CD4-positive, alpha-beta T cell (primary cell): ENCODE measurements at places on chromosomes 2 and 18. TPM values are rescaled to one million over a fixed set of nuclear protein-coding genes. Genes with fewer than 3 reads are reported as not detected.

Gene NT5C1B
- not detected for total RNA-seq

Gene CHN1
- 5.6 TPM for total RNA-seq

Gene CCDC121
- 0.47 TPM for total RNA-seq

Gene HSPE1
- total RNA-seq: 50.8 TPM

Gene RBM45
- 6.9 TPM for total RNA-seq

Gene KCNJ3
- total RNA-seq: not detected

Gene GALNT5
- total RNA-seq: not detected

Gene FAP
- total RNA-seq: not detected

Gene LAMA3
- total RNA-seq: 0.19 TPM

- no peak for DNase-seq
Measured at GRCh38 chr18:51383711-51384110, 186.2 kb upstream of the MEX3C start.

DNA sequence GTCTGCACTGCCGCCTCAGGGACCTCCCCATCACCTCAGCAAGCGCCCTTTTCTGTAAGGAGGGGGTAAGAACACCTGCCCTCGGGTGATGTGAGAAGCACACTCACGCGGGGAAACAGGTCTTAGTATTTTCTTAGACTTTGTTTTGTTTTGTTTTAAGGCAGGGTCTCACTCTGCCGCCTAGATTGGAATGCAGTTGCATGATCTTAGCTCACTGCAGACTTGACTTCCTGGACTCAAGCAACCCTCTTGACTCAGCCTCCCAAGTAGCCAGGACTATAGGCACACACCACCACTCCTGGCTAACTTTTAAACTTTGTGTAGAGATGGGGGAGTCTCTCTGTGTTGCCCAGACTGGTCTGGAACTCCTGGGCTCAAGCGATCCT lies 37.1 kb downstream of the RAMP1 start:
- no peak for DNase-seq

DNA sequence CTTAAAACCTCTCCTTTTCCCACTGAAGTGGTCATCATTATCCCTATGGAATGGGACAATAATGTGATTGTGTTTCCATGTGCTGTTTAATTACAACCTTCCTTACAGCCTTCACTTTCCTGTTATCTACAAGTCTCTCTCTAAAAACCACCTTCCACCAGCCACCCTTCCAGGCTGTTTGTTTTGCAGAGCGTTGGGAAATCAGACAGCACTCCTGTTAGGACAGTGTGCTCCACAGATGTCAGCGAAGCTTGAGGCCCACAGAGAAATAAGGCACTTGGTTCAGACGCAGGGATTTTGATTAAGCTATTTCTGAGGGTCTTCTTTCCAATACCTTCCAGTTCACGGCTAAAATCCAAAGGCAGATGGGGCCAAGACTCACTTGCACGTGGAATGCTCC lies 32.3 kb upstream of the ASPRV1 start:
- no peak for DNase-seq

- DNase-seq: no peak
Measured at GRCh38 chr18:60549338-60549960, 176.9 kb upstream of the MC4R start.

DNA sequence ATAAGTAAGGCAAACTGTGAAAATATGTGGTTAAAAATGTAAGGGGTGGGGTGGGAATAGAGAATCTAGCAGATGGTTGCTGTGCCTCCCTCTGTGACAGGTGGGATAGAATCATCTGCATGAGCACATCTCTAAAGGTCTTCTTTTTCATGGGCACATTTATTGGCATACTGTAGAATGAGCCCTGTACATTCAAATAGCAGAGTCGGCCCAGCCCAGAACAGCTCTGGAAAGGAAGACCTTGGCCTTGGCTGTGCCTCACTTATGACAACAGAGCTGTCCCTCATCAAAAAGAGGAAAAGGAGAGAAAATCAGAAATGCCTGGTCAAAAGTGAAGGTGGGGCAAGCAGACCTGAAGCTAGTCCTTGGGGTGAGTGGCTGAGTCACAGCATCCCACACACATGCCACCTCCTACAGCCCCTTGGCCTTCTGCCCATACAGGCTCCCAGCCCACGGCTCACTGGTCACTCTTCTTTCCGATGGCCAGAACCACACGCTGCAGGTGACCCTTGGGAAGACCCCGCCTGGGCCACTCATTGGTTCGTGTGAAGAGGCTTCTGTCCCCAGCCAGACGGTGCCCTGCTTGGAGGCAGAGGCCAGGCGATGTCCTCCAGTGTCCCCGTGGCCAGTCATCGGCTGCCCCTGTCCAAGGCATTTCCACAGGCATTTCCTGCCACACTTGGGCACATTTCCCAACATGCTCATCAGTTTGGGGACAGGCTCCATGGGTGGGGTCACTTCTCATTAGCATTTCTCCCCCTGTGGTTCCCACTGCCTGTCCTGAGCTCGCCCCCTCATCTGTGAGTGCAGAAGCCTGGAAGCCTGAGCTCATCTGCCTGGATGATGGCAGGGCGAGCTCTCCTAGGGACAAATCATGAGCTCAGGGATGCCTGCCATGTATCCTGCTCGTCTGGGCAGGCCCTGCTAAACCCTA lies 113.6 kb downstream of the MCFD2 start:
- DNase-seq: no peak

DNA sequence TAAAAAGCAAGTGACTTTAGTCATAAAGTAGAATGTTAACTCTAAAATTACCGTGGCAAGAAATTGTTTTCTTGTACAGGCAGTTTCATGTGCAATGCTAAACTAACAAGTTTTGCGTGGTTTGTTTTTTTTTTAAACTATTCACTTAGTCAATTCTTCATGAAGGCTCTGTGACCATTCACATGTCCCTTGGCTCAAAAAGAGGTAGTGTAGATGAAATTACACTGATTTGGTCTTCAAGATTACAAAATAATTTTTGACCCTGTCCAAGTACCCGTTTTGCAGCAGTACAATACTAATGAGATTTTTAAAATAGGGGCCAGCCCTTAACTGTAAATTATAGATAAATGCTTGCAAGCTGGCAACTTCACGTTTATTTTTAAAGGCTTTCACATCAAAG lies 1.3 kb downstream of the TMEM131 start:
- no peak for DNase-seq

DNA sequence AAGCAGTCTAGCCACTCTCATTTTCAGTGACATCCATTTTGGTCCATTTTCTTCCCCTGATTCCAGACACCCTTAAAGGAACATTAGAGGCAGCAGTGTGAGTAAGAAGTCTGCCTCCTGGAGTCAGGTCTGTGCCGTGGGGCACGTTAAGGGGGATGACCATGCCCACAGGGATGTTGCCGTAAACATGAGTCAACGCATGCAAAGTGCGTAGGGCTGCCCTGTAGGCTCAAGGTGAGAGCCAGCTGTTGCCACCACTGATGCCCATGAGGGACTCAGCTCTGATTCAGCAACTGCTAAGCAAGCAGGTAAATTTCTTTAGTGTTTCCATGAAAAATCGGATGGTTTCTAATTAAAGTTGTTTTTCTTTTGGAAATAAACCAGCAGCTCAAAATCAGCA lies 61.4 kb upstream of the TFCP2L1 start:
- DNase-seq: no peak

- DNase-seq: no peak
Measured at GRCh38 chr18:27803957-27804356, 373.0 kb downstream of the CDH2 start.

DNA sequence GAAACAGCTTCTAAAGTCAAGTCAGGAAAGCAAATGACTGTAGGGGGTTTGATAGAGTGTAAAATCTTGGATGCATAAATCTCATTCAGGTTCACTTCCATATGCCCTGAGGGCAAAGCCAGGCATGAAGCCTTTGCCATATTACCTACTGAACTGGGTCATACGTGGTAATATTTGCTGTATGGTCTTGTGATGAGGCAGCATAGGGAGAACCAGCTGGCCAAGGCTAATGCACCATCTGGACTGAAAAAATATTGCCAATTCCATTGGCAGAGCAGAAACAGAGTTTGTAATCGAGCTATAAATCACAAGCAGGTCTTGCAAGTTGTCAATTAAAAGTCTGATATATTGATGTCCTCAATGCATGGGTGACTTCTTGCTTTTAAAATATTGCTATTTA lies 243.8 kb downstream of the ERBB4 start:
- no peak for DNase-seq

GRCh38 chr2:84888401-84889276 lies 7.8 kb upstream of the TRABD2A start:
- DNase-seq: peak; percentile 62

GRCh38 chr18:9400197-9400596 lies 65.6 kb downstream of the TWSG1 start:
- no peak for DNase-seq

DNA sequence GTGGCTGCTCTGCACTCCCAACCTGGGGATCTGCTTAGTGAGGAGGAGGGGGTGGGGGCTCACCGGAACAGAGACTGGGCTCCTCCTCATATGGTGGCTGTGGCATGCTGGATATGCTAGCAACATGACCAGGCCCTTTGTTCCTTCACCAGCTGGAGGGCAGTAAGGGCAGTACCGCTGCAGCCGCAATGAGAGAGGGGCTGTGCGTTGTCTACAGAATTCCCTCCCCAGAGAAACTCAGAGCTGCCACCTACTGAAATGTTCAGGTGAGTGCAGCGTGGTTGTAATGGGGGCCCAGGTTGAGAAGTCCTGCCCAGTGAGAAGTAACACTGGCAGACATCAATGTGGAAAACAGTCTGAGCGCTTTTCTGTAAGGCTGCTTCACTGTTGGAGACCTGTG lies 1211.9 kb upstream of the NXPH2 start:
- no peak for DNase-seq

DNA sequence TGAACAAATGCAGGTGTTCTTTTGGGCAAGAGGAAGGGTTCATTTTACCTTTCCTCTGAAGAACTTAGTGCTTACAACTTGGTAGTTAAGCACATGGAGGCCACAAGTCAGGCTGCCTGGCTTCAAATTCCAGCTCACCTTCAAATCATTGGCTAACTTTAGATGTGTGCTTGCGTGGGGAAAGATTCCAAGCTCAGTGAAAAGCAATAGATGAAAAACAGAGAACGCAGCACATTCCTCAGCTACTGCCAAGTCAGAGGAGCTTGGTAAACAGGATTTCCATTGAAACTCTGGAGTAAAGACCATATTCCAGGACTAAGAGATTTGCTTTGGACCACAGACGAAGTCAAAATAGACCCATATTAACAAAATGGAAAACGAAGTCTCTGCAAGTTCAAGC lies 96.3 kb upstream of the ASB18 start:
- no peak for DNase-seq

DNA sequence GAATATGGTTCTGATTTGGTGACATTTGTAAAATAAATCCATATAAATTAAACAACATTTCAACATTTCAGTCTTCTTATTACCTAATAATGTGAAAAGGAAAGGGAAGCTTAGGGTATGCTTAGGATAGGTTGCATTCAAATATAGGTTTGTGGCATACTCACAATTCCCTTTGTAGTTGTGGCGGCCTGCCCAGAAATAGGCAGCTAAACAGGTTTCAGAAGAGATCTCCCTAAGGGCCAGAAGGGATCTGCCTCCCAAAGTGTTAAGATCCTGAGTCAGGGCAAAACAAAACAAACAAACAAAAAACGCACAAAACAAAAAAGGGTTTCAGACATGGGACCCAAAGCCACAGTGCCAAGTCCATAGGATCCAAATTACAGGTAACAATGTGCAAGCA lies 41.4 kb upstream of the TCF7L1 start:
- no peak for DNase-seq

GRCh38 chr18:57523171-57523956 lies 63.1 kb downstream of the FECH start:
- DNase-seq: no peak

DNA sequence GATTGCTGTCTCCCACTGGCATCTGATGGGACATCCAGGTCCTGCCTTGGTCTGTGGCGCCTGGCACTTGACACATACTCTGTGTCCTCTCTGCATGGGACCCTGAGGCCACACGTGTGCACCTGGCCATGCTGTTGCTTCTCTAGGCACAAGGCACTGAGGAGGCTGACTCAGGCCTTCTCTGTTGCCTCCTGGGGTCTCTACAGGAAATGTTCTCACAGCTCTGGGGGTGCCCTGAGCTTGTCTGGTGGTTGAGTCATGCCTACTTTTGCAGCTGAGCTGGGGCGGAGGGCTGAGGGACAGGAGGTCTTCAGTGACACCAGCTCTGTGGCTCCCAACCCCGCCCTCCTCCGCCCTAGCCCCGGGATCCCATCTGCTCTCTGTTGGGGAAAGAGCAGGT lies 207.0 kb upstream of the HS6ST1 start:
- no peak for DNase-seq

DNA sequence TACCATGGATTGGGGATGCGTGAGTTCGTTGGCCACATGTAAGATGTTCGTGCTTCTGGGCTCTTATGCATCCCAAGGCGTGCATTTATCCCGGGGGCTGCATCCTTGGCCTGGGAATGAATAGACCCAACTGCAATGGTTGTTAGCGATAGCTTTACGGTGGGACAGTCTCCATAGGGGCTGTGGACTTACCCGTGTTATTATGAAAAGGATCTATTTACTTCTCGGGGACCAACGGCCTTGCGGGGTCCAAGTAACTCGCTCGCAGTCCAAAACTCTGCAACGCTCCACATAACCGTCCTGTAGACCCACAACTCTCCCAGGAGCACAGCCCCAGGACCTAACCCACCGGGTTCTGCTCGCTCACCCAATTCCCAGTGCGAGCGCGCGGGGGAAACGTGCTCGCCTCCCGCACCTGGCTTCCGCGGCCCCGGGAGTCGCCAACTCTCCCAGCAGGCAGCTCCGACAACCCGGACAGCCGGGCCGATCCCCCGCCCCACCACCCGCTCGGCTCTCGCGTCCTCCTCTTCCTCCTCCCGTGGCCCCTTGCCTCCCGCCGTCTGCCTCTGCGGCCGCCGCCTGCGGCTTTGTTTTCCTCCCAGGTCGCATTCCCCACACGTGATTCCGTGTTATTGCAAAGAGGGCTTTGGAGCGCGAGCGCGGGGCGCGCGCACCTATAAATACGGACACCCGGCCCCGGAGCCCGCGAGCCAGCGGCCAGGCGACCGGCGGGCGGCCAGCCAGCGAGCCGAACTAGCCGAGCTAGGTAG lies at the start of gene CABLES1:
Gene CABLES1 (plus strand): TSS at position 706 of the 770 bp plus-strand sequence. CDS start 278 bp downstream, outside the sequence.
- peak; percentile 16 for DNase-seq

DNA sequence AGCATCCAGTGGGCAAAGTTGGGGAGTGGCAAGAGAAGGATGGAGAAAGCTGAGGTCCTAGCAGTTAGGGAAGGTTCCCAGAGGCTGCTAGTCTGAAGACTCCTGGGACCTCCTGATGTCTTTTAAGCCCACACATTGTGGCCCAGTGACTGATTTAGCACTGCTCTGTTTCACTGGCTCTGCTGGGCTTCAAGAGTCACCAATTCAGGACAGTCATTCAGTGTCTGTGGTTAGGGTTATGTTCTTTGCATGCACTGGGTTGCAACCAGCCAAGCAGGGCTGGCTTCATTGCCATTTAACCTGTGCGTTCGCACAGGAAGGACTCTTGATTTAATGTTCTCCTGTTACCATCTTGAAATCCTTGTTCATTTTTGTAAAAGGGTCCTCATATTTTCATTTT lies 199.2 kb downstream of the ICOS start:
- no peak for DNase-seq

- DNase-seq: no peak
Measured at GRCh38 chr2:234422273-234422732, 74.6 kb downstream of the ARL4C start.

DNA sequence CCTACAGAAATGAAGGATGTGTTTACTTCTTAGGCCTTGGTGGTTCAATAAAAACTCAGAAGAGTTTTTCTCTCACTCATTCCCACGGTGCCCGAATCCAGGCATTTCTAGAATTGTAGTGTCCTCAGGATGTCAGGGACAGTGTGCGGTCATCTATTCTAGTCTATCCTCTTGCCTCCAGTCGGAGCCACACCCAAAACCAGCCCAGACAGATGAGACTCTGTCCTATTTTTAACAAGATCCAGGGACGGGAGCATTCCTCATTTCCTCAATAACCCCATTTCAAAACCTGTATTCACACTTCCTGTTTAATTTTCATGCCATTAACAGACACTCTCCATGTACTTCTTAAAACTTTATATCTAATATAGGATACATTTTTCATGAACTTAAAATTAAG lies 11.6 kb upstream of the RBMS1 start:
- DNase-seq: no peak
